ENCODE measurements at places on chromosomes 4 and X.

DNA sequence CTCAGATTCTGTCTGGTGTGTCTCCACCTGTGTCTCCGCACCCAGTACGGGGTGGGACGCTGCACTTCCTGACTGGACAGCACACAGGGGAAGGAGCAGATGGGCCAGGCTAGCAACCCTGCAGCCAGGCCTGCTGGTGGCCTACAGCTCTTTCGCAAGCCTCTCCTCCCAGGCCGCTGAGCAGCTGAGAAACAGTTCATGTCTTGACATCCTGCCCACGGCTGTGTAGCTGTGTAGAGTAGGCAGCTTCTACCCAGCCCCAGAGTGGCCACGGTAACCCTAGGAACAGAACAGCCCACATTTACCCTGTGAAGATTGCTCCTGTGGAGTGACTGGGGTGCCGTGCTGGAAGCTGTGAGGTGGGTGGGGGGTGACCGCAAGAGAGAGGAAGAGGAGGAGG is 38.9 kb downstream of the CCNQ start:
- DNase-seq = no peak

DNA sequence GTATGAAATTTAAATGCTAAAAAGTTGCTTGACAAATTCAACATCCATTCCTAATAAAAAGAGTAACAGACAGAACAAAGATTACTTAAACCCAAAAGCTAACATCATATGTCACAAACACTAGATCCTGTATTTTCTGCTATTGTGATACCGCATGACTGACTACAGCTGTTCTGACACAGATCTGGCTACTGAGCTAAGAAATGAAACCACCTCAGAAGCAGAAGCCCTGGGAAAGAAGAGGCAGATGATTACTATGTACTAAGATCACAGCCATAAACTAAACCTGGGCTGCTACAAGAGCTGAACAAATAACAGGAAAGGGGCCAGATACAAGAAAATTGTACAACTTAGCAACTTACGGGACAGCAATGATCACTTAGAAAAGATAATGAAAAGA is 9.4 kb downstream of the LETM1 start:
- no peak for DNase-seq

DNA sequence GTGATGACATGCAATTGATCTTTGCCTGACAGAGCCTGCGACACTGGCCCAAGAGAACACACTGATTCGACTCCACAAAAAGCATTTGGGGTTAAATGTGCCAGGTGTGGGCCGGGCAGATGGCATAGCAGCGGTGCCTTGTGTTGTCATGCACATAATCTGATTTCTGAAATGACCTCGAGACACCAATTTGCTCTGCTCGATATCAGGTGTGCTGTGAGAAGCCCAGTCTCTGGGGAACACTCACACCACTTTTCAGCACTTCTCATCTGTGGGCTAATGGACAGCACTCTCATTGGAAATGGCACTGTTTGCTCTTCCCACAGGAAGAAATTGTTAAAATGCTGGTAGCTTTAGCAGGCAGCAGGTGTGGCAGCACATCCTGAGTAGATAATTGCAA is 738.3 kb upstream of the TENM3 start:
- DNase-seq = no peak

DNA sequence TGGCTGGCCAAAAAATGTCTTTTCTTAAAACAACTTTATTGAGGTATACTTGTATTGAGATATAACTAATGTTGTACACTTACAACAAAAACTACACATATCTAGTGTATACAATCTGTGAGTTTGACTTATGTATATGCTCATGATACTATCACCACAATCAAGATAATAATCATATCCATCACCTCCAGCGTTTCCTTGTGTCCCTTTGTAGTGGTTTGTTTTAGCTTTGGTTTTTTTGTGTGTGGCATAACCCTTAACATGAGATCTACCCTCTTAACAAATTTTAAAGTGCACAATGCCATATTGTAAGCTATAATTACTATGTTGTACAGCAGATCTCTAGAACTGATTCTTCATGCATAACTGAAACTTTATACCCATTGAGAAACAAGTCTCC is 13.4 kb upstream of the PCSK1N start:
- DNase-seq = peak; percentile 16

DNA sequence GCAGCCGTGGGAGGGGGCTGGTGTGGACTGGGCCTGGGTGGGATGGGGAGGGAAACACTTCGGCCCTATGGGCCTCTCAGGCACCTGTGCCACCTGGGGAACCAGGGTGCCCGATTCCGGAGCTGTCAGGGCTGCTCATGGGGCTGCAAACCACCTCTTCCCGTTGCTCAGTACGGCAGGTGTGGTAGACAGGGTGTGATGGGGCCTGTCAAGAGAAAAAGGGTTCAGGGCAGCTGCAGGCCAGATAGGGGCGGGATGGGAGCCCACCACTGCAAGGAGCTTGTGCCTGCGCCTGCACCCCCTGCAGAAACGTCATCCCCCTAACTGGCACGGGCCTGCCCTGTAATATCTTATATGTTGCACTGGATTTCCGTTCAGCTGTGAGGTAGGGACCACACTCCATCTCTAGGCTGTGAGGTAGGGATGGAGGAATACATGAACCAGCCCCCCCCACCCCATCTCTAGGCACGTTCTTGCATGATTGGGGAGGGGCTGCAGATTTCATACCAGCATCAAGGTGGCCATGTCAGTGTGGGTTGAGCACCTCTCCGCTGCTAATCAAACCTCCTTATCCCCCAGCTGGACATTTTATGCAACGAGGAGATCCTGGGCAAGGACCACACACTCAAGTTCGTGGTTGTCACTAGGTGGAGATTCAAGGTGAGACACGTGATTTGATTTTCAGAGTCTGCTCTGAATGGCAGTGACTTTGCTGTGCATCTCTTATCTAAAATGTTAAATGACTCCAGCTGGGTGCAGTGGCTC is 59.0 kb downstream of the PCGF3 start:
- no peak for DNase-seq

DNA sequence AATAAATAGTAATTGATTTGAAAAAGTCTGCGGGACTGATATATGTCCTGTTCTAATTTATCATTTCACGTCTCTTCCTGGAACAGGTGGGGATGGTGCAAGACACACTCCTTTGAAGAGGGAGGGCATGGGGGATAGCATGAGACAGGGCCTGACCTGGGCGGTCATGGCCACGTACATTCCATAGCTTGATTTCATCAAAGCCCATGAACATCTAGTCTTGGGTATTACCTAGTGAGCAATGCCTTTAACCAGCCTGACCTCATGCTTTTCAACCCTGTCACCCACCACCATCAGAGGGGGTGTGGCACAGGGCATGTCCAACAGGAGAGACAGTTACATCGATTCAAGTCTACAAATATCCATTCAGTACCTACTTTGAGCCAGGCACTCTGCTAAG is 52.3 kb upstream of the HOPX start:
- DNase-seq = no peak

- peak; percentile 3 for DNase-seq
These were observed 111.8 kb upstream of the HUWE1 start for GRCh38 chrX:53798281-53798680.

DNA sequence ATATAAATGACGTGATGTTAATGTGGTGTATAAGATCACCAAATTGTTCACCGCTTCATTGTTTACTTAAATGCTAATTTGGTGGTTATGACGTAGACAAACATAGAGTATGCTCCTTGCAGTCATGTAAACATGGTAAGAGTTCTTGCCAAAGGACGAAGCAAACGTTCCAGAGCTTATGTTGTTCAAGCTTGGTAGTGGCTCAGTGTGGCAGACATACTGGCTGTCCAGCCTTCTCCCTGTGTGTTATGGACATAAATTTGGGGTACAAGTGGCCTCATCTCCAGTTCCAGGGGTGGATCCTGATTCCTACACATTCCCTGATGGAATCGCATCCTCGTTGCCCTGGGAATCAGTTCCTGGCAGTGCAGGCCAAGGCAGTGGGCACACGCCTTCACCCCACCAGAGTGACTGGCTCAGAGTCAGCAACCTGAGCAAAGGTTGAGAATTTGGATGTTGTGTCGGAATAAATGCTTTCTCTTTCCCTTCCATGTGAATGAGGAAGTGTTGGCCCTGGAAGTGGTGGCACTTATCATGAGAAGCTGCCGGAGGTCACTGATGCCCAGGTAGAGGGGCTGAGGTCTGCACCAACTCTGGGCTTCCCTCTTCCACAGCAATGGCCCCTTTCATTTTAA is 25.4 kb downstream of the F11 start:
- no peak for DNase-seq

GRCh38 chr4:100977746-100978397 is 369.5 kb downstream of the PPP3CA start:
- no peak for DNase-seq

DNA sequence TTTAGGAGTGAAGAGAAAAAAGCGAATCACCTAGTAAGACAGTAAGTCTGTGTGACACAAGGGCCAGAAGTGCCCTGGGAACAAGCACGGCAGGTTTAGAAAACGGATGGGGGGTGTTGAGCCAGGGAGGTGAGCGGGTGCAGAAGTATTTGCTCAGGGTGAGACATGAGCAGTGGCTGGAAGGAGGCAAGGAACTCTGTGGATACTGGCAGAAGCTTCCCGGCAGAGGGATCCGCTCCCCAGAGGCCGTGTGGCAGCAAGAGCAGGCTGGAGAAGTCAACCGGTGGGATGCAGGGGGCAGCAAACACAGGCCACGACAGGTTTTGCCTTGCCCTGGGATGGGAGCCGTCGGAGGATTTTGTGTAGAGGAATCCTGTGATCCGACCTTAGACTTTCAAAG is 2.3 kb upstream of the UVSSA start:
- no peak for DNase-seq

GRCh38 chr4:109207061-109207460 is 95.4 kb downstream of the COL25A1 start:
- DNase-seq = no peak

DNA sequence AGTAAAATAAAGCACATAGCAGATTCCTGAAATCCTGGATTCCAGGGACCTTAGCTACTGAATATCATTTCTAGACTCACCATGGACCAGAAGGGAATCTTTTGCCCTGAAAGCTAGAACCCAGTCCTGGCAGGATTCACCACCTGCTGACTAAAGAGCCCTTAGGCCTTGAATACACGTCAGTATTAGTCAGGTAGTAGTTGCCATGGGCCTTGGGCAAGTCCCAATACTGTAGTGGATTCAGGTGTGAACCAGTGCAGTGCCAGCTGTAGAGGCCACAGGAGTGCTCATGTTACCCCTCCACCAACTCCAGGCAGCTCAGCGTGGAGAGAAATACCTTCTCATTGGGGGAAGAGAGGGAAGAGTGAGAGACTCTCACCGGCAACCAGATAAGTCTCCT is 64.1 kb upstream of the UBQLN2 start:
- no peak for DNase-seq

GRCh38 chrX:129759576-129760061 is 20.1 kb upstream of the SASH3 start:
- peak; percentile 67 for DNase-seq

- peak; percentile 19 for DNase-seq
These were observed 418 bp downstream of the TAB3 start for GRCh38 chrX:30888526-30889146.

- DNase-seq = peak; percentile 32
These were observed 333.9 kb upstream of the FSTL5 start for GRCh38 chr4:162497564-162498167.

DNA sequence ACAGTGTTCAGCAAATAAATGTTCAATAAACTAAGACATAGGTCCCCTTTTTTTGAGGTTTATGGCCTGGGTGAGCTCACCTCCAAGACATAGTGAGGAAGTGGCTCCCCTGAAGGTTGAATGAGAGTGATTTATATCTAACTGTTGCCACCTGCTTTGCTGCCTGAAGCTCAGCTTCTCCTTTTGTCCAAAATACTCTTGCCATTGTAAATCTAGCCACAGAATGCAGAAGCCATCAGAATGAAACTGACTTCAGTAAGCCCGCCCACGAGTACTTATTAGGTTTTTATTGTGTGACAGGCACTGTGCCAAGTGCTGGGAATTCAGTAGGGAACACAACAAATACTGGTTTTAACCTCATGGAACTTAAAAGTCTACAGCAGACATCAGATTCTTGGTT is 18.0 kb downstream of the SPINK2 start:
- DNase-seq = peak; percentile 19

- DNase-seq = no peak
These were observed 867.4 kb downstream of the TECRL start for GRCh38 chr4:63541828-63542227.

DNA sequence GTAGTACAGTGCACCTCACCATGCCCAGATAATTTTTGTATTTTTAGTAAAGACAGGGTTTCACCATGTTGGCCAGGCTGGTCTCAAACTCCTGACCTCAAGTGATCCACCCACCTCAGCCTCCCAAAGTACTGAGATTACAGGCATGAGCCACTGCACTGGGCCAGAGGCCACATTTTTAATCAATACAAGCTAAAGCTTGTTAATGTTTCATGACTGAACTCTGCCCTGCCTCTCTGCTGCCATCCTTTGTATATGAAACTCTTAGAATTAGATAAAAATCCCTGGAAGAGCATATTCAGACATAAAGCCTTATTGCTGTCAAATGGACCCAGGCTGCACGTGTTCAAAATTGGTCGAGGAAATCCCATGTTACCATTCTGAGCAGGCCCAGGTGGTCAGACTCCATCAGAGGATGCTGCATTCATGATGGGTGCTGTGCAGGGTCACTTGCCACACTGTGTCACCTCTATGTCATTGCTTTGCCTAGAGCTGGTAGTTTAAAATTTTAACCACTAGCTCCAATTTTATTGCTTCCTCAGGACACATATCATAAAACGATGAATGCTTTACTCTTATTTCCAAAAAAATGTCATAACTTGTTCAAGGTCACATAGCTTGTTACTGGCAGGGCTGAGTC is 45.2 kb downstream of the LNX1 start:
- no peak for DNase-seq

GRCh38 chr4:158051401-158052235 is 121.2 kb downstream of the GASK1B start:
- DNase-seq = no peak

DNA sequence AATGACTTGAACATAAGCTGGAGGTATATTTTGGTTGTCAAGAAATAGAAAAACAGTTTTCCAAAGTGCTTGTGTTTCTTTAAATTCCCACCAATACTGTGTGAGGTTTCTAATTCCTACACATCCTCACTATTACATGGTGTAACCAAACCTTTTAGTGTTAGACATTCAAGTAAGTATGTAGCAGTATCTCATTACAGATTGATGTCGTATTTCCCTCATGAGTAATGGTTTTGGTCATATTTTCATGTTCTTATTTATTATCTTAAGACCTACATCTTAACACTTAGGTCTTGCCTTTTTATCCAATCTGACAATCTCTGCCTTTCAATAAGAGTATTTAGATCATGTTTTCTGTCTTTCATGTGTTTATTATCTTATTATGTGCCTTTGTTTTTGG is 253.7 kb upstream of the ANXA10 start:
- DNase-seq = no peak

GRCh38 chr4:181345931-181346330 is 897.3 kb upstream of the TENM3 start:
- DNase-seq = no peak

DNA sequence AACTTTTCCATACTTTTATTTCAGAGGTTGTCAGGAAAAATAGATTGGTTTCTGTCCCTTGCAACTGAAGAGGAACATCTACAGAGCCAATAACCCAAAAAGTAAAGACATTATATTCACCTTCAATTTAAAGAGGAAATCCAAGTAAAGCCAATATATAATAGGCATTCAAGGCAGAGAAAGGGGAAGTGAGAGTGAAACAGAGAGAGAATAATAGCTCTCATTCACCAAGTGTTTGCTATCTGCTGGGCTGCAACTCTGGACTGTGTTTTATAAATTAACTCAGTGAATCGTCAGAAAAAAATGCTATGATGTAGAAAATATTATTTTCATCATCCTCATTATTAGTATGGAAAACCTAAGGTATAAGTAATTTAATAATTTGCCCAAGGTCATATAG is 448.5 kb downstream of the TRAM1L1 start:
- DNase-seq = no peak
